CD4-positive, alpha-beta T cell treated with Interleukin-12 subunit alpha and Interleukin-12 subunit beta, for 1 hour (primary cell): ENCODE measurements at places on chromosomes 6 and 20.

DNA sequence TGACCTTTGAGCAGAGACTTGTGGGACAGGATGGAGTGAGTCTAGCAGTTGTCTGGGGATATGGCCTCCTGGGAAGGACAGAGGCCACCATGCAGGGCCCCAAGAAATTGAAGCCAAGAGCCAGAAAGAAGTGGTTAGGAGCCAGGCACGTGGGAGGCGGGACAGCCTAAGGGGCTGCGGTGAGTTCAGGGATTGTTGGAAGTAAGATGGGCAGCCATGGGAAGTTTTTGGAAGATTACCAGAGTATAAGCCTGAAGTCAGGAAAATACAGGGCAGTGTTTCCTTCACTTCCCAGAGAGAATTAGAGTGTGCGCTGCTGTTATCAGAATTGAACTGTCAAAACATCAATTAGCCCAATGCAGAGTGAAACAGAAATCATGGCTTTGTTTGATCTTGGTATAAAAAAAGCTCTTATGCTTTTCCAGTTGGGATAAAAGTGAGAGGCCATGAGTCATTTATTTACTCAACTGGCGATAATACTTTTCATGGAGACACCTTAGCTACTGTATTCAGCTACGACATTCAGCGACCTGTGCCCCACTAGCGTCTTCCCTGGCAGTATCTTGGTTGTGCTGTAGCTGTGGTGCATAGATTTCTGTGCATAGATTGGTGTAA is 66.9 kb downstream of the PHACTR2 start:
- no peak for DNase-seq

GRCh38 chr6:149065658-149066556 is 251.6 kb upstream of the TAB2 start:
- peak; percentile 78 for DNase-seq

DNA sequence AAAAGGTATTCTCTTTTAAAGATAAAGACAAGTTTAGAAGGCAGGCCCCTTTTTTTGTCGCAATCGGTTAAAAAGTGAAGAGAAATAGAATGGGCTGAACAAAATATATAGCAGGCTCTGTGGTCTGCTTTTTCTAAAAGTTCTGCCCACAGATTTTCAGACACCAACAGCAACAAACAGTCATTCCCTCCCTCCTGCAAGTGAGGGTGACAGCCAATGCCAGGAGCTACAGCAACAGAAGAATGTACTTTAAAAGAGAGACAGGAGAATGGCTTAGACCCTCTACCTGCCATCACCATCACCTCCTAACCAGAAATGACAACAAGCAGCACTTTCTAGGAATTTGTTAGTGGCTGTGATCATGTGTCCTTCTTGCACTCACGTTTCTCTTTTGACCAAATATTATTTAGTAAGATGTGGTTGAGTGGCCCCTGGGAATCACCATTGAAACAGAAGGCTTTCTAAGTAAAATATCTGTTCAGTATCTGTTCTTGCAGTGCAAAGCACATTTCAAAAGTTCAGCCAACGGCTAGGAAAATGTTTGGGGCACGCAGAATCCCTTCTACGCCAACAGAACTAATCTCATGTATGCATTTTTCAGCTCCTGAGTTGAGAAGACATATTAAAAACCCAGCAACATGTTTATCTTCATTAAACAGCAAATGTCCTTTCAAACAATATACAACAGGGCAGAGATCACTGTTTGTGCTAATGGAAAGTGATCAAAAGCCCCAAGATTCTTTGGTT is 248.5 kb downstream of the ATXN1 start:
- DNase-seq: no peak

DNA sequence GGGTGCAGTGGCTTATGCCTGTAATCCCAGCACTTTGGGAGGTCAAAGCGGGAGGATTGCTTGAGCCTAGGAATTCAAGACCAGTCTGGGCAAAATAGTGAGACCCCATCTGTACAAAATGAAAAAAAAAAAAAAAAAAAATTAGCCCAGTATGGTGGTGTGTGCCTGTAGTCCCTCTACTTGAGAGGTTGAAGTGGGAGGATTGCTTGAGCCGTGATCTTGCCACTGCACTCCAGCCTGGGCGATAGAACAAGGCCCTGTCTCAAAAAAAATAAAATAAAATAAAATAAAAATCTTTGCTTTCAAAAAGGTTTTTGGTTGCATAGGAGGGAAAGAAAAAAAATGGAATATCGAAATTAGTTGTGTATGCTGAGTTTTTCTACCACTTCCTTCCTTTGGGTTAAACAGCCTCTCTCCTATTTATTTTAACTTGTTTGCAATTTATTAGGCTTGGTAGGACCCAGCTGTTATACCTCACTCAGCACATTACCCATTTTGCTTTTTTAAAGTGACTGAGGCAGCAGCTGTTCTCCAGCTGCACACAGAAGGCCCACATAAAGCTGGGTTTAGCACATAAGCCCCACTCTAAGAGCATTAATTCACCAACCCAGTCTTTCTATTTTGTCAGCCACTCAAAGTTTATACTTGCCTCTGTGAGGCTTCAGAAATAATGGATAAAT is 152.3 kb downstream of the ZFAND3 start:
- no peak for DNase-seq

DNA sequence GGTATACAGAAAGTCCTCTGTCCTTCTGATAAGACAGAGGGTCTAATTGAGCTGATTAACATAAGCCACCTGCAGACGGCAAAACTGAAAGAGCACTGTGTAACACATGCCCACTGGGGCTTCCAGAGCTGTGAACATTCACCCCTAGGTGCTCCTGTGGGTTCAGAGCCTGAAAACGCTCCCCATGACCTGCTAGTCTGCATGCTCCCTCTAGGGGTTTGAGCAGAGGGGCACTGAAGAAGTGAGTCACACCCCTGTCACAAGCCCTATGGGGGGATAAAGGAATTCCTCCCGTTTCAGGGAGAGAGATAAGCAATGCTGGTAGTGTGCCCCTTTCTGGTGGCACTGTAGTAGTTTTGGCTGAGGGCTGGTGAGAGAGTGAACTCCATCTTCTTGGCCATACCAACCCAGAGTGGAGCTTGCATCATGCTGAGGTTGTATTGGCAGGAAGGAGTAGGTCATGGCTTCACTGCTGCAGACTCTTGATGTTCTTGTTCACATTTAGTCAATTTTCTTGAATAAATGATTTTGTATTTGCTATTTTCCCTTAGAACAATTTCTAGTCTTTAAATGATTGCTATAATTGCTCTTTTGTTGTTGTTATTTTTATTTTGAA is 637.5 kb upstream of the MAN1A1 start:
- DNase-seq: no peak

DNA sequence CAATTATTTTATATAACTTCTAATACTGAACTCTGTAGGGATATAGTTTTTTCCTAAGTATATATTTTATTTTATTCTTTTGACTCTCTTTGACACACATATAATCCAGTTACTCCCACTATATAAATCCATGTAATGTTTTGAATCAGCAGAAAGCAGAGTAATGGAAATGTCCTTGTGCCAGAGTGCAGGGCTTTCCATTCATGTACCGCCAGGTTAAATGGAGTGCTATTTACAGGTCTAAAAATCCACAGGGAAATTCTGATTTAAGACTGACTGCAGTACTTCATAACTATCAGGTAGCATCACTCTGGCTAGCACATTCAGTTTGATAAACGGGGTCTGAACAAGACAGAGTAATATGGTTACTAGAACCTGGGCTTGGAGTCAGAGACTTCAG is 626.8 kb downstream of the COL12A1 start:
- no peak for DNase-seq

DNA sequence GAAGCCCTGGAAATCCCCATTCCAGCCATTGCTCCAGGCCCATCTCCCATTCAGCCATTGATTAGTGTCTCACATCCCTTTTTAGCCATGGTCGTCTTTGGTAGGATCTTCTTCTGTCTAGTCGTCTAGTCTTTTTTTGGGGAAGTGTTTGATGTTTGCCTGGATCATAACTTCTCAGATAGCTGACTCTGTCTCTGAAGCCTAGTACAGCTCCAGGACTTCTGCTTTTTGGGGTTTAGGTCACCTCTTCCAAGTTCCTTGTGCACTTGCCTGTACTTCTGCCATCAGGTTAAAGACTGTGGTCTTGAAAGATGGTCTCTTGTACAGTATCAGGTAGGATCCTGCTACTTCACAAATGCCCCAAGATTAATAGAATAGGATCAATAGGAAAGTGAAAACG is 553.5 kb downstream of the PKHD1 start:
- no peak for DNase-seq

DNA sequence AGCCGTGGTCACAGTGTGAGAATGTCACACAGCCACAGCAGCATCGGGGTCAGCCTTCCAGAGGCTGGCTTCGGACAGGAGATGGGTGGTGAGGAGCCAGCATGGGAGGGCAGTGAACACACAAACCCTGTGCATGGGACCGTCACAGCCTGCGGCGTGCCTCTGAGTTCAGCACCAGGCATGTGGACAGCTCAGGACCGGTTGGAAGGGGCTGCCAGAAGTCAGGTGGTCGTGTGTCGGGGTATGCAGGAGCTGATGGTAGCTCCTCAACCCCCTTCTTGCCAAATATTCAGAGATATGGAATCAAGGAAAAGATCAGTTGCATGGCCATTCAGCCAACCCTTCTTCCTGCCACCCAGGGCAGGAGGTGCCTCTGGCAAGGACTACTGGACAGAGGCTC is 28.2 kb downstream of the MYT1 start:
- DNase-seq: no peak

DNA sequence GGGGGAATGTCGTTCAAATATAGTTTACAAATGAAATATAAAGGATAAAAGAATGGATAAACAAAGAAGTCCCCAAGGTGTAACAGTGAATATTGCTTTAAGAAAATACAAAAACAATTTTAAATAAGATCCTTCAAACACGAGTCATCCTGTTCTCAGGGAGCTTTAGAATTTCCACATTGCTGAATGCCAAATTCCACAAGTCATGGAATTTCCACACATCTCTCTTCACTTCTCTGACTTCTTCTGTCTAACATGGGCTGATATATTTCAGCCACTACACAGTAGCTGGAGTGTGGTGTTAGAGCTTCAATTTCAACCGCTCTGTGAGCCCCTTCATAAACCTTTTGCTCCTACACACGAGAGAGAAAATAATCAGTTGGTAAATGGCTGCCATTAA is 28.0 kb downstream of the IL22RA2 start:
- no peak for DNase-seq

DNA sequence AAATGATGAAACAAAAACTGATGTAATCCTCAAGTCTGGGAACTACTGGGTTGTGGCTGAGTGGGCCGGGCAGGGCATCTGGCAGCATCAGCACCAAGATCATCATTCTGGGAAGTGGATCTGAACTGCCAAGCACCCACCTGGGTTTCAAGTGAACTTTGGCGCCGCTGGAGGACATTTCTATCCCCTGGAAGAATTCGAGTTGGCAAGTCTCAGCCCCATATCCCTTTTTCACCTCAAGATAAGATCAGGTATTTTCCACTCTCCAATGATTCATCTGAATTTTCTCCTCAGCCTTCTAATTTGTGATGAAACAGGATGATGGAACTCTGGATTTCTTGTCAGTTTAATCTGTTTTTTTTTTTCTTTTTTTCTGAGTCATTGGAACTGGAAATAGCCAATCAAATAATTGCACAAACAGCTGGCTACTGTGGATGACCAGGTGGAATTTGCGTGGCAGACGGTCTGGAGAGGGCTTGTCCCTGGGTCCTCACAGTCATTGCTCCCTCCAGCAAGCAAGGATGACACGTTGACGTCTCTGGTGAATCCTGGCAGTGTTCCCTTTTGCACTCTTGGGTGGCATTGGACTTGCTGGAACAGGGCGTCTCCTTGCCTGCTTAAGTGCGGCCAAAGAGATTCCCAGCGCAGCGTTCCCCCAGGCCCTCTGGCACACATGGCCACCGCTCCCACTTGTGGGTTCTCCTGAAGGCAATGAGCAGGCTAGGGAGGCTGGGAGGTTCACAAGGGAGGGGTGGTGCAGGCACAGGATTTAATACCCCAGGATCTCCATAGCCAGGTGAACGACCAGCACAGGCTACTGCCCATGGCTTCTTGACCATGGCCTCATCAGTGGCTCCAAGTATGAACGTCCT is 80.4 kb downstream of the DHX35 start:
- DNase-seq: no peak

GRCh38 chr20:18678549-18679419 is 90.9 kb downstream of the DTD1 start:
- DNase-seq: peak; percentile 7

DNA sequence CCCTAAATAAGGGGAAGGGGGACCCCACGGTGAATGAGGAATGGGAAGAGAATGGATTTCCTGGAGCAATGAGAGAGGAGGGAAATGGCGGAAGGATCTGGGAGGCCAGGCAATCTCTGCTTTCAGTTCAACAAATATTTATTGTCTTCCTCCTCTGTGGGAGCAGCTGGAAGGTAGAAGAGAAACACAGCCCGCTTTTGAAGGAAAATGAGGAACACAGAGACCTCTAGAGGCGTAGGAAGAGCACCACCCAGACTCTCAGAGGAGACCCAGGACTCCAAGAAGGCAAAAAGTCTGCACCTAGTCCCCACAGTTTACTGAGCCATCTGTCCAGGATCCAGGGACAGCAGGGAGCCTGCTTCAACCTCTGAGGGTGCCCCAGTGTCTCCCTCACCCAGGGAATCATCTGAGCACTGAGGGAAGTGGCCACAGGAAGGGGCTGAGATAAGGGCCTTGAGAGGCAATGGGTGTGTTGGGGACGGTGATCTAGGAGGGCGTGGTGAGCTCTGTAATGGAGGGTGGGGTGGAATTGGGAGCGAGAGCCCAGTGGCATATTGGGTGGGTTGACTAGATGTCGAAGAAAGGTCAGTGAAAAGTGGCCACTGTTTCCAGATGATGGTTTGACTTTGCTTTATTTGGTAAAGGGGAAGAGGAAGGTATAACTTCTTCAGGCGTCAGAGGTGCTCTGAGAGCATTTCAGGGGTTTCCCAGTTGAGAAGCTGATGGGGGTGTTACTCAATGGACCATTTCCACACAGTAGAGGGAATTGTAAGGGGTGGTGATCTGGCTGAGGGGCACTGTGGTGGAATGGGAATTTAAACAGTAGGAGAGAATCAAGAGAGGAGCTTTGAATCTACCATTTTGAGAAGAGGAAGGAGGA is 610 bp downstream of the PSORS1C1 start:
- peak; percentile 17 for DNase-seq

GRCh38 chr20:60340232-60340631 is 382.0 kb downstream of the CDH26 start:
- DNase-seq: no peak

DNA sequence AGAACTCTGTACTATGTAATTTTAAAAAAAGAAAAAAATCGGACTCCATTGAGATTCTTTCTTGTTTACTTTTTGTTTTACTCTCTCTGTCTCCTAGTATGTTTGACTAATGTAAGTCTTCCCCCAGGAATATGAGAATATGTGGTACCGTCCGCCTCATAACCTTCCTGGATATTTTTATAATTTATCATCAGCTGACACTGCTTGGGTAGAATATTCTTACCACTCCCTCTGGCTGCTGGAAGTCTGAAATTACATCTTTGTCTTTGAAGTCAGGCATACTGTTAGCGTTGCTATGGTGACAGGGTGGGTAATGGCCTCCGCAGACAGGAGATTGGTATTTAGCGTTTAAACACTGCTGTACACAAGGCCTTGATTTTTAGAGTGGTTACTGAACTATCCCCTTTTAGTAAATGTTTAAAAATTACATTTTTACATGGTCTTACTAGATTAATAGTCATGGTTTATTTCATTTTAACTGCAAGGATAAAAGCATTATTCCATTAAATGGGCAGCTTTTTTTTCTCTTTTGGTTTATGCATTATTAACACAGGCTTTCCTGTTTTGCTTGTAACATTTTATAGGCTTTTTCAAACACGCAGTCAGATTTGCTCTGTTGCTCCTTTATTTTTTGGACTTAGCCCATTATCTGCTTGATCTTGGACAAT is 176.4 kb downstream of the ARID1B start:
- DNase-seq: peak; percentile 70

GRCh38 chr6:3887150-3887700 is 38.1 kb downstream of the FAM50B start:
- peak; percentile 7 for DNase-seq
